ENCODE measurements at places on chromosomes 7 and 10.

- DNase-seq = no peak
Observed at GRCh38 chr7:50462361-50462760, 12.2 kb upstream of the FIGNL1 start.

- DNase-seq = no peak
Observed at GRCh38 chr10:45204954-45205775, 110.2 kb downstream of the OR13A1 start.

GRCh38 chr10:110042891-110043290 lies 35.1 kb downstream of the ADD3 start:
- DNase-seq = no peak

- DNase-seq = no peak
Observed at GRCh38 chr7:132965951-132966350, 115.9 kb downstream of the CHCHD3 start.

DNA sequence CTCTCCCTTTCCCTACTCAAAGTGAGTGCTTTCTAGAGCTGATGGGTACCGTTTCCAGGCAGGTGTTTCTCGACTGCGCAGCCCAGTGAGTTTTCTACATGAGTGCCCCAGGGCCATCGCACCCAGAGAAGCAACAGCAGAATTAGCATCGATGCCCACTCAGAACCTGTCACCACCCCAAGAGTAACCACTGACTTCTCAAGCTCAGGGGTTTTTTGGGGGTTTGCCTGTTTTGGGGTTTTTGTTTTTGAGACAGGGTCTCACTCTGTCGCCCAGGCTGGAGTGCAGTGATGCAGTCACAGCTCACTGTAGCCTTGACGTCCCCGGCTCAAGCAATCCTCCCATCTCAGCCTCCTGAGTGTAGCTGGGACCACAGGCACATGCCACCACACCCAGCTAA lies 25.7 kb downstream of the SNX8 start:
- DNase-seq = no peak

DNA sequence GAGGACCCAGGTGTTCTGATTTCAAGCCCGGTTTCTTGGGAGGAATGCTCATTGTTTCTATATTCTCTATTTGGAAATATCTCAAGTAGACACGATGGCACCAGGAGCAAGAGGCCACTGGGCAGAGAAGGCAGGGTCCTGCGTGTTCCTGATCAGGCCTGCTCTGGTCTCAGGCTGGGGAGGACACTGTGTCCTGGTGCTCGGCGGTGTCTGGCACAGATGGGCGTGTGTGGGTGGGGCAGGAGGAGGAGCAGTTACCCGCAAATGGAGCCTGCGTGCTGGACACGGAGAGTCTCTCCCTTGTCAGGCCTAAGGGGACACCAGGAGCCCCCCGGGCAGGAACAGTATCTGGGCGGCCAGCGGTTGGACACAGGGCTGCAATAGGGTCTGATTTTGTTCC lies 25.9 kb upstream of the GOLGA7B start:
- no peak for DNase-seq

GRCh38 chr10:14594878-14595525 lies 179.7 kb downstream of the FAM107B start:
- DNase-seq = no peak

DNA sequence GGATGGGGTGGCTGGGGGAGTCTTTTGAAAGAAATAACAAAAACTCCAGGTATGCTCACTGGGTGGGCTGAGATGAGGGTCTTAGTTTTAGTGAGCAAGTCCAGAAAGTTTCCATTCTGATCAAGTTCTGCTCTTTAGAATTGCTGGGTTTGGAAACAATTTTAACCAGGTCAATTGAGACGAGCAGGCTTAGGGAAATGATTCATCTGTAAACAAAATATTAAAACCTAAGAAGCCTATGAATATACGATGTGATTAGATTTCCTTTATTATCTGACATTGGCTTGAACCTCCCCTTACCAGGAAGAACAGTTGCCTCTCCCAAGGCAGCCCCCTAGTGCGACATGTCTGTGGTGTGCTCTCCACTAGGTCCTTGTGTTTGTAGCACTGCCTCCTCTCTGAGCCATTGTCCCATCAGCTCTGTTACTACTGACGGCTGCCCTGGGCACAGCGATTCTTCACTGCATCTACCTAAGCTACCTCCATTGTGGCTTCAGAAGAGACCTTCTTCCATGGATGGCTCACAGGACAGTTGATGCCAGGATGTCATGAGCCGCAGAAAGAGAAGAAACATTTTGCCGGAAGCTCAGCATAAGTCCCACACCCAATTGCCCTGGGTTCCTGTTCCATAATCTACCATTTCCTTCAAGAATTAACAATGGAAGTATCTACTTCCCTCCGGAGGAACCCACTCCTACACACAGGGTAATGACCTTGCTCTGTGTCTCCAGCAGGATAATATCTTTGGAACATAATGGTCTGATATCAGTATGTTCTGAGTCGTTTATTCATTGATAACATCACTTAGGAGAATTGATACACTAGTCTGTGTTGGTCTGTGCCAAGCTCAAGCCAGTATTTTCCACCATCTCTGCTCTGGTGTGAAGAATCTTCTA lies 95.1 kb upstream of the ITGB1 start:
- DNase-seq = no peak

DNA sequence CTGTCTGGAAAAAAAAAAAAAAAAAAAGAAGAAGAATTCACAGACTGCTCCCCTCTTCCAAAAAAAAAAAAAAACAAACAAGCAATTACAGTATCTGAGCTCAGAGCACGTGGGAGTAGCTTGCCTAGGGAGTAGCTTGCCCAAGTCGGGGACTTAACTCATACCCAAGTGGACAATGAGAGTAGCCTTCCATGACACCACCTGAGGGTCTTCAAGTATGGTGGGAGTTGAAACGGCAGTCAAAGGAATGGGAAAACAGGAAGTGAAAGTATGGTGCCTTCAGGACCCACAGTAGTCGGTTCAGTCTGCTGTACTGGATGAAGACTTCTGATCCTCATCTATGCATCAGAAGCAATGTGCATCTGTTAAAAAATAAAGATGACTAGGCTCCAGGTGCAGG lies 10.6 kb downstream of the VOPP1 start:
- DNase-seq = no peak

- no peak for DNase-seq
Observed at GRCh38 chr7:70698219-70698832, 433.6 kb upstream of the GALNT17 start.

DNA sequence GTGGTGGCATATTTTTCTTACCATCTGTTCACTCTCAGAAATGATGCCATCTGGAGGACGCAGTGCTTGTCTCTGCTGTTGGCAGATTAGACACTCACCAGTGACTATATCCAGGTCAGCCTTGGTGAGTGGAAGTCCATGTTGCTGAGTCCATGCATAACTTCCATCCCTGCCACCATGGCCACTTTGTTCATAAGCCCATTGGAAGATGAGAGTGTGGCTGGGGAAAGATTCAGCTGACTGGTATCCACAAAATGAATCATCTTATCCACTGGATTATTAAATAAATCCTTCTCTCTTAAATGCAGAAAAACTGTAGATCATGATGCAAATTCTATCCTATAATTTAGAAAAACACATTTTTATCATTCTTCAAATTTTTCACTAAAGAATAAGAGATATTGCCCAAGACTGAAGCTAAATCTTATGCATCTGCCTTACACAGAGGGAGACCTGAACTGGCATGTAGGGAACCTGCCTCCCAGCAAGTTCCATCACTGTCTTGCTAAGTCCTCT lies 726.9 kb downstream of the TNS3 start:
- no peak for DNase-seq

GRCh38 chr7:41732843-41733306 lies 30.0 kb upstream of the INHBA start:
- DNase-seq = no peak

DNA sequence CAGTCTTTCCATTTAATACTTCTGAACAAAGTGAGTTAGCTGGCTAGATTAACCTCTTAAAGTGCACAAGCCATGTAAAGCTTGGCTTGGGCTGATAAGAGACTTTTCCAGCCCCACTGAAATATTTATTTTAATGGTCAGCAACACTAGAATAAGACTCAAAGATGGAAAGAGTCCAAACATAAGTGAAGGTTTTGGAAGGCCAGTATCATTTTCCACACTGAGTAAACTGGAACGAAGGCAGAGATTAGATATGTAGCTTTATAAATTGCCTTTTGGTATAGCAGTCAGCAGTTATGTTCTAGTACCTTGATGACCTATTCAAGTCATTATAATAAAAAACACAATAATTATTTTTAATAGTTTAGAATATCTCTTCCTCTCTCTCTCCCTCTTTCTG lies 102.2 kb downstream of the HDAC9 start:
- DNase-seq = no peak

DNA sequence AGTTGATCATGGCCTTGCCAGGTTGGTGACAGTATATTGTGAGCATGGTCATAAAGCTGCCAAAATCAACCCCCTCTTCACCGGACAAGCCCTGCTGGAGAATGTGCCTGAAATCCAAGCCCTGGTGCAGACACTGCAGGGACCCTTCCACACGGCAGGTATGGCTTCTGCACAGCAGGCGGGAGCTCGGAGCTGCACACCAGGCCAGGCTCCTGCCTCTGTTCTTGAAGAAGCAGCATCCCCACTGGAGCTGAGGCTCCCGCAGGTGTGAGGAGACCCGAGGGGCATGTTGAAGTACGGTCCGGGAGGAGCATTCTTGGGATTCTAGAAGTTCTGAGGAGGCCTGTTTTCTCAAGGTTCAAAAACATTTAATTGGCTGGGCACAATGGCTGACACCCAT lies 12.7 kb downstream of the DHTKD1 start:
- no peak for DNase-seq

Measured in stimulated activated CD4-positive, alpha-beta T cell treated with anti-CD3 and anti-CD28 coated beads, TNF-alpha, amount 100 ng/mL, for 1 hour (primary cell).